Esophagus mucosa (tissue), 1 donor: ENCODE measurements at places on chromosomes 6 and 20.

- ATAC-seq = no peak
Measured at GRCh38 chr6:168529214-168529613, 88.2 kb downstream of the SMOC2 start.

- ATAC-seq = no peak
Measured at GRCh38 chr20:22465622-22466446, 118.5 kb downstream of the FOXA2 start.

- ATAC-seq = no peak
Measured at GRCh38 chr6:138643210-138643609, 130.4 kb upstream of the CCDC28A start.

GRCh38 chr6:81938991-81939732, 186.7 kb upstream of the TENT5A start:
- ATAC-seq = peak; percentile 60

DNA sequence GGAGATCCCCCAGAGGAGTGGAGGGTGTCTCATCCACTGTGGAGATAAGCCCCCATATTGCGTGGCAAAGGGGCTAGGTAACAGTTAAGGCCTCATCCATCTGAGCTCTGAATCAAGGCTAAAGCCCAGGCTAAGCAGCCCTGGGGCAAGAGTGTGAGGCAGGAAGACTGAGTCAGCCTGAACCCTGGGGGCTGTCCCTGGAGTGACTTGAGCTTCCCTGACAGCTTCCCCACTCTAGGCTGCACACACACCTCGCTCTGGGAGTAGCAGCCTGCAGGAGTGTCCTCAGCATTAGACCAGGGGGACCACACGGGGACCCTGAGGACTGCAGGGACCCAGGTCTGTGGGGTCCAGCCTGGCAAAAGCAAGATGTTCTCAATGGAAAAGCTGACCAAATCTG, 27.9 kb downstream of the UBD start:
- no peak for ATAC-seq

DNA sequence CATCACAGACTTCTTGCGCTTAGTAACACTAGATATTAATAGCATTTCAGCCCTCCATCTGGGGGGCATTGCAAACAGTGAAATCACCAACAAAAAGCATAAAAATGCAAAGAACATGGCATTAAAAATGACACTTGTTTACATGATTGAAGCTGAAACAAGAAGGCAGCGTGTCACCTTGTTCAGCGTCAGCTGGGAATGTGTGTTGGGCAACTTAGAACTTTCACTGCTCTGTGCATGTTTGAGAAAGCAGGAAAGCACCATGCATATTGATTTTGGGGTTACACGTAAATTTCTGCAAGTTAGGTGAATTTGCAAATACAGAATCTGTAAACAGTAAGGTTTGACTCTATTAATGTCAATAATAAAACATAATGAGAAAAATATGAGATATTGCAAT, 162.9 kb downstream of the SOX4 start:
- ATAC-seq = no peak

GRCh38 chr6:127148511-127148910, 30.0 kb downstream of the RSPO3 start:
- ATAC-seq = no peak

GRCh38 chr6:139415365-139415764, 40.9 kb upstream of the CITED2 start:
- no peak for ATAC-seq
